NCI-H1694 treated with DMSO at 0.1 percent for 48 hours (cell line): ENCODE measurements at places on chromosomes 3 and 15.
A peak's percentile ranks its signal among the peaks of the same experiment; 100 is the strongest.

DNA sequence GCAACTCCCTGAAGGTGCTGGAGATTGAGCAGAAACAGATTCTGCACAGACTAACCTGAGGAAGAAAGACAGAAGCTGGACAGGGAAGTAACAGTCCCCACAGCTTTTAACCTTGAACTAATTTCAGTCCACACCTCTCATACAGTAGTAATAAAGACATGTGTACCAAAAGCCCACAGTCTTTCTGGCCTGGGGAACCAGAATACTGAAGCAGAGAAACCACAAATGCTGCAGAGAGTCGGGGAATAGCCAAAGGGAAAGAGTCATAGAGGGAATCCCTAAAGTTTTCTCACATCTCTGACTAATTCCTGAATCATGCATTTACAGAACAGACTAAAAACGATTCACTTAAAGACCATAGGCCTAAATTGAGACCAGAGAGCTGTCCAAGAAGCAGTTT, 503.4 kb upstream of the NECTIN3 start:
- DNase-seq = no peak

- DNase-seq = no peak
These were observed 162.3 kb upstream of the C2CD4B start for GRCh38 chr15:62327406-62327805.

DNA sequence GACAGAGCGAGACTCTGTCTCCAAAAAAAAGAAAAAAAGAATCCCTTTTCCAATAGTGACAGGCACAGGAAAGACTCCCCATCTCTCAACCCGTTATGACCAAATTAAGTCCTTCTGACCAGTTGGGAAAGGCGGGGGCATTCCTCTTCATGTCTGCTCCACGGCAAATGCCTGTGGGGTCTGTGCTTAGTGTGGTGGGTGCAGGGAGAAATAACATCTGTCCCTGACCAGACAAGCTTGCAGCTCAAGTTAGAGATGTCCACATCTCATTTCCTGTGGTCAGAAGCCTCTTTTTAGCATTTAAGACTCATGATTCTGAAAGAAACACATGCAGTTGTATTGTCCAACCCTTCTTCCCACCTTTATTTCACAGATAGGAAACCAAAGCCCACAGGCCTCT, 16.2 kb downstream of the PLA1A start:
- DNase-seq = no peak

- no peak for DNase-seq
These were observed 65.4 kb downstream of the BDH1 start for GRCh38 chr3:197490098-197491058.

DNA sequence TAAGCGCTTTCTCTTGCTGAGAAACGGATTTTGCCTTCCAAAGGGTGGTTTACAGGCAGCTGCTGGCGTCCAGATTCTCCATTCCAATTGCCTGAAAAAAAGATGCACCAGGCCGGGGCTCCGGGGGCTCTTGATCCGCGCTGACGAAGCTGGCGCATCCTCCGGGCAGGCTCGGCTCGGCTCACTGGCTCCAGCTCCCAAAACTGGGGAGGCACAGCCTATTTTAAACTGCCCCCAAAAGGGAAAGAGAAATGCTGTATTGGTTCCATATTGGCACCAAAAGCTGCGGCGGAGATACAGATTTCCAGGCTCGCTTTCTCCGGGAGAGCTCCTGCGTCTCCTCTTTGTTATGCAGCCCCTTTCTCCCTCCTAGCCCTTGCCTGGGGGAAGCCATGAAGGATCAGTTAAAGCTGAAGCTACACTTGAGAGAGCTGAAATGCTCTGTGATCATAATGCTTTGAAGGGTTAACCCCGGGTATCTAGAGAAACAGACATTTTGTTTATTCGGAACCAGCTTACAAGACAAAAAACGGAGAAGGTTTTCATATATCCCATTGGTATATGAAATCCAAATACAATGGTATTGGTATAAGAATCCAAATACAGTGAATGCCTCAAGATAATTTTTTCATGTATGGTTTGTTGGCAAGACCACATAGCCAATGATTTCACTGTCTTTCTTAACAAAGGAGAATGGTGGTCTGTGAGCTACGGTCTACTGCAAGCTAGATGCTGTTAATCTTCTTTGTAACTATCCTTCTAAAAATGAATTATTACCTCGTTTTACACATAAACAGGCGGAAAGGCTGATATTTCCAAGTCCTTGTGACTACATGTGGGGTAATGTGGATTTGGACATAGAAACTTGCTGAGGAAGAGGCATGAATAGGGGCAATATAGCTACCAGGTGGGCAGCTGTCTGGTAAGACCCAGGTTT, 693 bp downstream of the CD200 start:
- DNase-seq = peak; percentile 8

DNA sequence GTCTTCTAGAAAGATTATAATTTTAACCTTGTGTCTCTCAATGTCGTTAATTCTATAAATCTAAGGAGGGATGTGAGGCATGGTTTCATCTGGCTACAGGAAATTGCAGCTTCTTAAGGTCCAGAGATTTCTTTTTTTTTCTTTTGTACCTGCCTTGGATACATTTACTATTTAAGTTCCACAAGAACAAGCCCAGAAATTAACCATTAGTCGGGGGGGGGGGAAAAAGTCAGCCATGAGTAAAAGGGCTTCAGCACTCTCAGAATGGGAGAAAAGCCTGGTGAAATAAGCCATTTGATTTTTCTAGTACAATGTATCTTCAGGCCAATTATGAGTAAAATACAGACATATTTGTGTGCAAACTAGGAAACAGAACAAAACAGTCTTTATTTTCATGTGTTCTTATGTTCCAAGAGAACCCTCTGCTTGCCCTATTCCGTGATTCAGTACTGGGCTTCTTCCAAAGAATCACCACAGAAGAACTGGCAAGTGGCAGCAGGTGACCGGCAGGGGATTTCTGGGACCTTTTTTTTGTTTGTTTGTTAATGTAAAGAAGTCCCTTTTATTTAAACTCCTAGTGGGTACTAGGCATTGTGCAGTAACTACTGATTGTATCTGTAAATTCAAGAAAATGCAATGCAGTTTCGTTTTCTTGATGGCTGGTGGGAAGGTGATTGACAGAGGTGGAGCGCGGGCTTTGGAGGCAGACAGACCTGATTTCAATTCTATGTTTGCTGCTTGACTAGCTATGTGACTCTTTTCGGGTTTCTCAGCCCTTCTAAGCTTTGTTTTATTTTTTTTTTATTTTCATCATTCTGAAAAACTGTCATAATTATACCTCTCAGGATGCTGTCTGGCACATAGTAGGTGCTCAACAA, 82.5 kb downstream of the PEX5L start:
- DNase-seq = no peak

DNA sequence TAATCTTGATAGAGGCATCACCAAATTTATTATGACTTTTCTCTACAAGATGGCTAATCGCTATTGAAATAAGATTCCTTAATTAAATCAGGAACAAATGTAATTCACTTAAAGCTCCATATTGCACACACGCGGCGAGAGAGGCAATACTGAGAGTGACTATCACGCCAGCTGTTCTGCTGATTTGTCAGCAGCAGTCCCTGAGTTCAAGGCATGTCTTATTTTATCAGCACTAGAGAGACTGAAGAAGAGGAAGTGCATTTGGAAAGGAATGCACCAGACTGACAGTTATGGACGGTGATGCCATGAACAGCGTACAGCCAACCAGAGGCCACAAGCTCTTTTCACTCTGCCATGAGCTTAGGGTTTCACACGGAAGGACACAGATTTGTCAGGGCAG, 83.6 kb upstream of the SLCO3A1 start:
- DNase-seq = no peak

DNA sequence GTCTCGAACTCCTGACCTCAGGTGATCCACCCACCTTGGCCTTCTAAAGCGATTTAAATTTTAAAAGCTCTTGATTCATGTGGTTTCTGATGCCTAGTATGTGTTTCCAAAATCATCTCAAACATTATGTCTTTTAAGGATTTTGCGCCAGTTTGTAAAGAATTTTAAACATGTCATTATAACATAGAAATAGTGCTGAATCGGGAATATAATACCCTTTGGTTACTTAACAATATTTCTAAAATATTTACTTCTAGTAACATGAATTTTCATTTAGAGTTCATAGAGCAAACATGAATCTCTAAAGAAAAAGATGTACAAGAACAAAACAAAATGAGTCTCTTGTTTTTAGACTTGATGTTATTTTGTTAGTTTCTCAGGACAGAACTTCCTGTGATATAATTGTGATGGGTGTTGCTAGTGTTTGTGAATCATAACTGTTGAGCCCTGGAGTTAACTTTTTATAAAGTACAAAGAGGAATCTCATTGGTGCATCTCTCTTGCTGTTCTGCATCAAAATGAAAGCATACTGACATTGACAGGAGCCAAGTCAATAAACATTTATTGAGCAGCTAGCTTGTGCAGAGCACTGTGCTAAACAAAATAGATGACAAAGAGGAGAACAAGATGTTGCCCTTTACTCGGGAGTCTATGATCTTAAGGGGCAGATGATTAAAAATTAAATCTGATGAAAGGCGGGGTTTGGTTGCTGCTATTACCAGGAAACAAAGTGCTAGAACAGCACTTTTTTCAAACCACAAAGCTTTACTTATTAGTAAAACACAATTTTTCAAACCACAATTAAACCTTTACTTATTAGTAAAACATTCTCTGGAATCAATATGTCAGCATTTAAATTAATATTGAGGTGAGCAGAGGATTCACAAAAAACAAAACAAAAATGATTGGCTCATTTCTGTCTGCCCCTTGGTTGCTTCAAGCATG, 73.4 kb downstream of the MME start:
- DNase-seq = no peak

DNA sequence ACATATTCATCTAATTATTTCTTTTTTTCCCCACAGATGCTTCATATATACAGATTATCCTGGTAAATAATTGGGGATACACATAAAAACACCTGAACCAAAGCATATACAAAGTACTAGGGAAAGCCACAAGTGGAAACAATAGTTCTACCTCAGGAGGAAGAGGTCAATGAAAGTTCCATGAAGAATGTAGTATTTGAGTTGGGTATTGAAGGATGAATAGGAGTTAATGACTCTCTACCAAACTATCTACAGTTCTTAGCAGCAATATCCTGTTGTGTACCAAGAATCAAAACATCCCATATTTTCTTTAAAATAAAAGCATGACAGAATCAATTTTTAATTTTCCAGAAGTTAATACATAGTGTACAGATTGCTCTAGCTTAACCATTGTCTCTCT, 78.9 kb downstream of the STAC start:
- no peak for DNase-seq

GRCh38 chr3:72492240-72492639, 356.0 kb downstream of the SHQ1 start:
- no peak for DNase-seq

- no peak for DNase-seq
These were observed 52.2 kb upstream of the RBSN start for GRCh38 chr3:15151166-15151565.

- DNase-seq = no peak
These were observed 15.0 kb upstream of the SRP14 start for GRCh38 chr15:40053831-40054604.

DNA sequence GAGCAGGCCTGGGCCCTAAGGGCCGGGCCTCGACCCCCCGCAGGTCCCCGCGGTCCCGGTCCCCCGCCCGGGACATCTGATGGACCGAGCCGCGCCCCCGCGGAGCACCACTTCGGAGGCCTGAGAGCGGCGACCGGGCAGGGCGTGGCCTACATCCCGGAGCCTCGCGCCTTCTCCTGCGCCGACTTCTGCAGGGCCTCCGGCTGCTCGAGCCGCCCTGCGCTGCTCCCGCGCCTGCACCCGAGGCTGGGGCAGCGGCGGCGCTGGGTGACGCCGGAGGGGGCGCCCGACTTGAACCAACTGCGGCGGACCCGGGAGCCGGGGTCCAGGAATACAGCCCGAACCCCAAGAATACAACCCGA, 14.9 kb upstream of the GP9 start:
- DNase-seq = no peak
